ENCODE measurements at places on chromosomes 7 and 10.

GRCh38 chr10:102185811-102186527, 33.8 kb downstream of the NOLC1 start:
- no peak for DNase-seq

DNA sequence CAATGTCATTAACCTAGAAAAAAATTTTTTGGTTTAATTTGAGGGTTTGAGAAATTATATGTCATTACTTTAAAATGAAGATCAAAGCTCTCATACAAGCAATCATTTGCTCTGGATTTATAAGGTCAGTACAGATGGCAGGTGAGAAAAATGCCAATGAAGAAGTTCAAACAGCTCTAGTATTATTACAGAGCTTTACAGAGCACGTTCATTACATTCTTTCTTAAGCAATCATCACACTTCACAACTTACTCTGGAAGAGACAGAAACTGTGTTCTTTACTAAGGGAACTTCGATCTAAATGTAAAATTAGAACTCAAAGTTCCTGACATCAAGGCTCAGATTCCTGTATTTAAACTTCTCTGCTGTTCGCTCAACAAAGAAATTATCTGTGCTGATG, 153.4 kb downstream of the ATE1 start:
- DNase-seq: no peak

DNA sequence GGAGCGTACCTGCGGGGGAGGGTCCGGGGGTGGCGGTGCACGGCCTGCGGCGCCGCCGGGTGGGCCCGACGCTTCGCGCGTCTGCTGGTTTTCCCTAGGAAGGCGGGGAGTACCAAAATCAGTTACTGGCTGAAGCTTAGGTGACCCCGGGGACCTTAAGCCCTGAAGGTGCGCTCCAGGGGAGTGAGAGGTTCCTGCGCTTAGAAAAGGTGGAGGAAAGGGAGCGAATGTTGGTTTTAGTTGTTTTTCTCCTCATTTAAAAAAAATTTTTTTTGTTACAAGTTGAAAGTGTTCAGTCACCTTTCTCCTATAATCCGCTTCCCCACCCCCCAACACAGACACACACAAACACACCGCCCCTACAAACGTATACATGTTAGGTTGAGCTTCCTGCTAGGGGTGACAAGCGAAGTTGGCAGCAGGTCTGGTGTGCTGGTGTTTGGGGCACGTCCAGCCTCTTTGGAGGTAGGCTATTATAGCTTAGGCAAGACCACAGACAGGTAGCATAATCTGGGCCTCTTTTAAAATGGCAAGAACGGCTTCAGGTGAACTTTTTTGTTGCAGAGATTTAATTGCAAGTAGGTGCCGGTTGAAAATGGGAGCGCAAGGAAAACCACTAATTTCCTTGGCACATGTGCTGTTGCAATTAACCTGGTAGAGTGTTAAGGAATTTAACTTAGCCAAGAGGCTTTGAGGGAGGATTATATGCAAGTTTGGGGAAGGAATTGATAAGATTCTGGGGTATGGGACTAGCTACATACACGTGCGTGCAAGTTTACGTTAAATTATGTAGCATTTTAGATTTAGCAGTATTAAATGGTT, 945 bp downstream of the ADD3 start:
- DNase-seq: peak; percentile 37

DNA sequence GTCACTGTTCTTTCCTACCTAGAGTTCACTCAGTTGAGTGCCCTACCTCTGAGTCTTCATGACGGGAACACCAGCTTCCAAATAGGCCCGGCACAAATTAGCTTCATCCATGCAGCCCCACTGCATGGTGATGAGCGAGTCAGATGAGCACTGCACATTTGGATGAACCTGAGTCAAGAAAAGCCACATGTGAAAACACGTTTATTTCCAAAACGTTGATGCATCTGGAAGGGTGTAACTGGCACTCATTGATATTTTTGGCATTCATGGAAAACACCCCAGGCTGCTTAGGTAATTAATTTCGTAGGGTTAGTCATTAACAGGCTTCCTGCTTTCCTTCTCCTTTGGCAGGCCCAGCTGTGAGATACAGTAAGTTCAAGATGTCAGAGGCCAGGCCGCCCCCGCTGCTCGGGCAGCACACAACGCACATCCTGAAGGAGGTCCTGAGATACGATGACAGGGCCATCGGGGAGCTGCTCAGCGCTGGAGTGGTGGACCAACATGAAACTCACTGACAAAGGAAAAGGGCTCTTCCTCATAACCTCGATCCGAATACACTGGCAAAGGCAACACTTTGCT, 725.2 kb downstream of the SUGCT start:
- no peak for DNase-seq

DNA sequence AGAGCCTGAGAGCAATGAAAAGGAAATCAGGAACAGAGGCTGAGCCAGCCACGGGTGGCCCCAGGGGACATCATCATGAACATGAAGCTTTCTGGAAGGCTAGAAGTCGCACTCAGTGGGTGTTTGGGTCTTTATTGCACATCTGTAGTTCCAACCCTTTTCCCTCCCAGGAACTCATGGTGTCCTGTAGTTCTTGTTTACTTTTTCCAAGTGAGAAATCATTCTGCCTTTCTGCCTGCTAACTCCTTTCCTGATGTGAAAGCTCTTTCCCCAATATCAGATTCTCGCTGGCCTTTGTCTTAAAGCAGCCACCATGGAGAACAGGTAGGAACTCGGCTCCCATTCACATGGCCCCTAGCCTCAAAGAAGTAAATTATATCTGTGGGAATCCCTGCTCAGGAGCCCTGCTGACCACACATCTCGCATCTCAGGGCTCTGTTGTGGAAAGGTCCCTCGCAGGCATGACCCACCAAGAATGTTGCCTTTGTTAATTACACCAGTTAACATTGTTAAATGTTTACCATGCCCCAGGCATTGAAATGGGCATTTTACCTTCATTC, 542.7 kb downstream of the TNS3 start:
- DNase-seq: no peak

DNA sequence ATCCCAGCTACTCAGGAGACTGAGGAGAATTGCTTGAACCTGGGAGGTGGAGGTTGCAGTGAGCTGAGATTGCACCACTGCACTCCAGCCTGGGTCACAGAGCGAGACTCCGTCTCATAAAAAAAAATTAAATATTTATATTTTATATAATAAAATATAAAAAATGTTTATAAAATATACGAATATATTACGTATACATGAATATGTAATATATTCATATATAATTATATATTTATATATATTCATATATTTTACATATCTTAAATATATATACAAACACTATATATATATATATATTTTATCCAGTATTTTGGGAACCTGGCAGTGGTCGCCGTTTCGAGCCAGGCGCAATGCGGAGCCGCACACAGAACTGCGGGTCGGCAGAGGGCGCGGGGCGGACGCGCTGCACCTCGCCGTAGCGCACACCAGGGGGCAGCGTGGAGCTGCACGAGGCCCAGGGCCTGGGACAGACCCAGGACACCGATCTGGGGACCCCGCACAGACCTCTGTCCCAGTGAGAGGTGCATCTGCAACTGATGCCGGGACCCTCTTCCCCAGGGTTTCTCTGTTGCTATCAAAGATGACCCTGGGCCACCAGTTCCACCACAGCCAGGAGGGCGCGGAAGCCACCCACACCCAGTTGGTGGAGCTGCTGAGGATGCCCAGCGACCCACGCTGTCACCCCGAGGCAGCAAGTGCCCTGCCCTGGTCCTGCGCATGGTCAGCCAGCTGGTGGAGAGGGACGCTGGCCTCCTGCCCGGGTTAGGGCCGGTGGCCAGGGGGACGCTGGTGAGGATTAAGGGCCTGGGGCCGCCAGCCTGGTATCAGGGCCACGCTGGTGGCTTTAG, 22.7 kb downstream of the AP5Z1 start:
- DNase-seq: peak; percentile 72

DNA sequence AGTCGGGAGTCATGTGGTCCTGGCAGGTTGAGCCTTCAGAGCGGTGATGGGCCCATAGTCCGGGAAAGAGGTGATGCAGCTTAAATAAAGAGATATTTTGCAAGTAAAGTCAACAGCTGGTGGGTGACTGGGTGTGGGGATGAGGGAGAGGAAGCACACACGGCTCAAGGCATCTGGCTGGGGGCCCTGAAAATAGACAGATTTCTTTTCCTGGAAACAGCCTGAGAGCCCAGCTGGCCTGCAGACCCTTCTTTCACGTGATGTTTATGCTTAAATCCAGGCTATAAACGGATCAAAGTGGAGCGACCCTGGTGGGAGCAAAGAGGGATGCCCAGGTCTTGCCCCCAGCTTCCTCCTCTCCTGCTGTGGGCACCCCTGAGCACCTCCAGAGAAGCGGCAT, 149.1 kb downstream of the TEX36 start:
- no peak for DNase-seq

GRCh38 chr7:54946764-54947163, 72.1 kb upstream of the EGFR start:
- no peak for DNase-seq

- no peak for DNase-seq
Observed at GRCh38 chr10:101993221-101993620, 62.8 kb downstream of the ARMH3 start.

- peak; percentile 75 for DNase-seq
Observed at GRCh38 chr7:113421696-113422330, 303.5 kb upstream of the SMIM30 start.

- DNase-seq: no peak
Observed at GRCh38 chr7:27939893-27940292, 199.9 kb downstream of the TAX1BP1 start.

DNA sequence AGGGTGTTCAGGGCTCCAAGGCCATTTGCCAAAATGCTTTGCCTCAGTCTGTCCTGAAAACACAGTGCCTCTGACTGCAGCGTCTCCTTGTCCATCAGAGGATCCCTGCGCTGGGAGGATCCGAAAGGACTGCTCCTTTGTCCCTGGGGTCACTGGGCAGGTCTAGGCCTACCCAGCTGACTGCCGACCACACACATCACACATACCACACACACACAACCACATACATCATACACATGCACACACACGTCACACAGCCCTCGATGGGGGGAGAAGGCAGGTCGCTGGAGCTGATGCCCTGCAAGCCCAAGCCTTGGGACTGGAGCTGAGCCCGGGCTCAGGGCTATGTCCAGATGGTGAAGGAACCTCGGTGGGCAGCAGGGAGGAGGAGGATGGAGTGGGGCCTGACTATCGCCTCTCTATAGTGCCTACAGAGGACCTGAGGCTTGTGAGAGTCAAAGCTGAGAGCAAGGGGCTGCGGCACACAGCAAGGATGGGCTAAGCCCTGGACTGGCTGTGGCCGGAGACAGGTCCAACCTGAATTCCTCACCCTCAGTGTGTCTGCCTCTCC, 29.1 kb downstream of the GPRIN2 start:
- DNase-seq: no peak

GRCh38 chr7:4794591-4795350, 19.3 kb downstream of the AP5Z1 start:
- DNase-seq: no peak

DNA sequence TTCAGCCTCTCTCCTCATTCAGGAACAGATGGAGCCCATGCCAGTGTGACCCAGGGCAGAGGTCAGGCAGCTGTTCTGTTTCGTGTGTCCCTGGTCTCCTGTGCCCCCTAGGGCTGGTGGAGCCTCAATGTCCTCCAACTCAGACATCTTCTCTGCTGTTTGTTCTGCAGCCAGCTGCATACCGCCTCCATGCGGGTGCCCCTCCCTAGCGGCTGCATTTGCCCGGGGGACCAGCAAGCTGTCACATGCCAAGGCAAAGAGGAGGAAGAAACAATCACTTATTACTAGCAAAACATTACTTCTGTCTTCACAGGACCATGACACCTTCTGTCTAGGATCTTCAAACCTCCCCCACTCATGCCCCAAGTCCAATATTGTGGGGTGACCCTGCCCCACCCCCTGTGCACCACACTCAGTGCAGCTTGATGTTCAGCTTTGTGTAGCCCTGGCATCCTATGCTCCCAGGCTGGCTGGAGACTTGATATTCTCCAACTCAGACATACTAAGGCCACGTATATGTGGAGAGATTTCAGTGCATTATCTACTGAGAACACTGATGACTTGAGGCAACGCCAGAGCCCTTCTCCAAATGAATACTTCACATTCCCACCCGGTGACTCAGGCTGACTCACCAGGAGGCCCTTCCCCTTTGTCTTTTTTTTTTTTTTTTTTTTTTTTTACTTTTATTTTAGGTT, 188.9 kb downstream of the SKIDA1 start:
- DNase-seq: no peak

GRCh38 chr7:130481898-130482297, 10.0 kb upstream of the MEST start:
- no peak for DNase-seq

- DNase-seq: no peak
Observed at GRCh38 chr7:37007691-37008090, 283.4 kb upstream of the AOAH start.

DNA sequence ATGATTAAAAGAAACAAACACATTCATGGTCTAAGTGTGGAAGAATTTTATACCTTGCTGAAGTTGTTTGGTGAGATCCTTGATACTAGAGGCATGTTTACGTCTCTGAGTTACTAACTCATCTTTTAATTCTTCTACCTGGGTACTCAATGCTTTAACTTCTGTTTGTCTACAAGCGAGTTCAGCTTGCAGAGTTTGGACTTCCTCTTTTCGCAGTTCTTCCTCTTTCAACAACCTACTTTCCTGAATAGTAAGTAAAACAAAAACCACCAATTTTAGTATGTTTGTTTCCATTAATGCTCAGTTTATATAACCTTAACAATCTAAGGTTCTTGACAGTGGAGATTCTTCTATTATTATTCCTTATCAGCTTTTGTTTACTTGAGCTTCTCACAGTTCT, 42.9 kb downstream of the CCDC186 start:
- no peak for DNase-seq

- no peak for DNase-seq
Observed at GRCh38 chr10:121570315-121570714, 27.9 kb downstream of the FGFR2 start.

DNA sequence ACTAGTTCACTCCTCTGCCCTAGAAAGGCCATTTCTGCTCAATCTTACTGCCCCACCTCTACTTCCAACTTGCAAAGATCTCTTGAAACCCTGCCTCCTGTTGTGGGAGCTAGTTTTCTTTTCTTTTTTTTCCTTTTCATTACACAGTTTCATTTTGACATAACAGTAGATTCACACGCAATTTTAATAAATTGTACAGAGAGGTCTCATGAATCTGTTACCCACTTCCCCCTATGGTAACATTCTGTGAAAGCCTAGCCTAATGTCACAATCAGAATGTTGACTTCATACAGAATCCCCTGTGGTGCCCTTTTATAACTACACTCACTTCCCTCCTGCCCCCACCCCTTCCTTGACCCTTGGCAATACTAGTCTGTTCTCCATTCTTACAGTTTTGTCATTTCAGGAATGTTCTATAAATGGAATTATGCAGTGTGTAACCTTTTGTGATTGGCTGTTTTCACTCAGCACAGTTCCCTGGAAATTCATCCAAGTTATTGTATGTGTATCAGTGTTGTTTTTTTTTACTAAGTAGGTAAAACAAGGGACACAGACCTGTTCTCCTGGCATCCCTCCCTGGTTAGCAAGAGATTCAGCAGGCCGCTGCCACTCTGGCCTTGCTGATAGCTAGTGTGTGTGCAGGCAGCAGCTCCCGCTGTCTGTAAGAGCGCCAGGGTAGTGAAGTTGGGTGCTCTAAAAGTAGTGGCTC, 21.5 kb downstream of the CHST3 start:
- DNase-seq: no peak

- no peak for DNase-seq
Observed at GRCh38 chr10:123154711-123155505, 706 bp downstream of the BUB3 start.

Data from CD4-positive, alpha-beta T cell (primary cell).